ENCODE measurements at places on chromosomes 2 and 18.

DNA sequence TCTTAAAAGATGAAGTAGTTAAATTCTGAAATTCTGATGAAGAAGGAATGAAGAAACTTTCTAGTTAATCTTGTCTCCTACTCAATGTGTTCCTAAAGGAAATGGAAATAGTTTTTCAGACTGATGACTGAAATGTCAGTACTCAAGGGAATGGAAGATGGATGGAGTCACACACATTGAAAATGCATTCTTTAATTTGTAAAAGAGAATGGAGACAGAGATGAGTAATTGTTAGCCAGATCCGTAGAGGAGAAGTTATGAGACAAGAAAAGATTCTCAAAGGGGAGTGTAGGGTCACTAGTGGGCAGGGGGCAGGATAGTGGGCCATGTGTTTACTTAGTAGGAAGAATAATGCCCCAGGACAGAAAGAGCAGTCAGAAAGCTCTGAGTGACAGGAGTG, 13.3 kb downstream of the ZSWIM2 start:
- DNase-seq = no peak

- DNase-seq = no peak
These were observed 785.7 kb downstream of the CCDC85A start for GRCh38 chr2:56969513-56969912.

- no peak for DNase-seq
These were observed 48.1 kb upstream of the FHOD3 start for GRCh38 chr18:36249392-36249791.

- no peak for DNase-seq
These were observed 584 bp downstream of the COA5 start for GRCh38 chr2:98607741-98608115.

DNA sequence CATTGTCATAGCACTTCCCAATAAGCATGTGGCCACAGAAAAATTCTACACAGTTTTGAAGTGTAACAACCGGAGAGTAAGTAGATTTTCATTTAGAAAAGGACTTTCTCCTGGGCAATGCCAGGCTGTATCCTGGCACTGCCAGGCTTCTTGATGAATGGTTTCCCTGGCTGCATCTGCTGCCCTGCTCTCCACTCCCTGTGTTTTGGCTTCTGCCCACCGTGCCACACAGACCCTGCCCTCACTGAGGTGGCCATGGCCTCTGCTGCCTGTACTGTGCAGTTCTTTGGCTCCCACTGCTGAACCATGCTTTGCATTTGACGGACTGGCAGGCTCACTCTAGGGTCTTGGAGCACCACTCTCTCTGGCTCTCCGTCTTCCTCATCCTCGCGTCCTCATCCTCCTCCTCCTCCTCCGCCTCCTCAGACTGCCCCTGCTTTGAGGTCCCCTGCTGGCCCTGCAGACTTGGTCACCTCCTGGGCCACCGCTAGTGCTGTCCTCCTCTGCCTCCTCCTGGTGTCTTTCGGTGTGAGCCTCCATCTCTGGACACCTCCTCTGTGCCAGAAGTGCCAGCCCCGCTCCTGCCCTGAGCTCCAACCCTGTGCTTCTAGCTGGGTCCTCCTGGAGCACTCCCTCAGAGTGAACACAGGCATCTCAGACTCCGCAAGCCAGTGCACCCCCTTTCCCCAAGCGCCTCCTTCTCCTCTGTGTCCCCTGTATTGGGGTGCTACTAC, 45.9 kb upstream of the CNGA3 start:
- no peak for DNase-seq

DNA sequence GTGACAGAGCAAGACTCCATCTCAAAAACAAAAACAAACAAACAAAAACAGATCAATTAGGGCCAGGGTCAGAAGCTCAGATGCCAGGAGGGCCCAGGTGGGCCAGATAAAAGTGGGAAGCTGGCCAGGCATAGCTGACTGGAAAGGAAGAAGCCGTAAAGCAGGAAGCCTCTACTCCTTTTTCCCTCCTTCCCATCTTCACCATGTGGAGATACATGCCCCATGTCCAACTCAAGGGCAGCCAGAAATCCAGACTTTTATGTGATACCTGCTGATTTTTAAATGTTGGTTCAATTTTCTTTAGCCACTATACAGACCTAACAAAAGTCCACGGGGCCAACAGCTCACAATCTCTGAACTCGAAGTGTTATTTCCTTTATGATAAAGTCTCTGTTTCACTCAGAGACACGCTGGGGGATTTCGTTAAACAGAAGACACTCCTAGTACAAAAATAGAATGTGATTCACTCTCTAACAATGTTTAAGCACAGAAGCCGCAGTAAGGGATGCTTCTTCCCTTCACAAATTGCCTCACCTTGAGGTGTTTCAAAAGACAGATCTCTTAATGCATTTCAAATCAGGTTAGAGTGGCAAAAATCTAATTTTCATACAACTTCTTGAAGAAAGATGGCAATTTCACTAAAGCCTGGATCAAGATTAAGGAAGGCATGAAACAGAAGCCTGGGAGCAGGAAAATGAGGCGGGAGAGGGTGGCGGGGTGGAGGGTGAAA, 14.0 kb downstream of the TMEM247 start:
- no peak for DNase-seq

GRCh38 chr18:22591222-22591621, 173.5 kb upstream of the CTAGE1 start:
- no peak for DNase-seq
